ENCODE measurements at places on chromosomes 13 and 19.

DNA sequence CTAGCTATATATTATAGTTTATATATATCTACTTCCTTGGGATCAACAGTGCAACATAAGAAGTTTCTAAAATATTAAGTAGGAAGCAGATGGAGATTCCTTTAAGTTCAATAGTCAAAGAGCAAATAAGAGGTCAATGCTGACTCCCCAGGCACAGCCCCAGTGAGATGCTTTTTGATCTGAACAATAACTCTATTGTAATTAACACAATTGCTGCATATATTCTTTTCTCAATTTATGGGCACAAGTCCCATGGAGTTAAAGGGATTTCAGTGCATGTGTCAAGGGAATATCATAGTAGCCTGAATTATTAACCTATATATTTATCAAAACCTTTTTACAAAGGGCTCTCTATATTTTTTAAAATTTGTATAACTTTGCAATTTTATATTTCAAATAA lies 180.8 kb downstream of the SPRY2 start:
- no peak for DNase-seq

DNA sequence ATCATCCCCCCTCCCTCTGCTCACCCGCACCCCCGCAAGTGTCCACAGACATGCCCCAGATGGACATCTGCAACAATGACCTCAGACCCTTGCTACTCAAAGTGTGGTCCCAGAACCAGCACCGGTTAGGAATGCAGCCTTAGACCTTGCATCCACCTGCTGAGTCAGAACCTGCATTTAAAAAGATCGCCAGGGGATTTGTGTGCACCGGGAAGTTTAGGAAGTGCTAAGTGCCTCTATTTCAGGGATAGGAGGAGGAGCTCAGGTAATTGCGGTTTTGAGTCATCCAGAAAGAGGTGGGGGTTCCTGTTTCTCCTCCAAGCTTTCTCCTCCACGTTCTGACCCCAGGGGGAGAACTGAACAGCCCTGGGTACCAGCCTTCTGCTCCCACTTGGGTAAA lies 46.2 kb downstream of the CACNA1A start:
- no peak for DNase-seq

GRCh38 chr19:12723641-12724426 lies at the start of gene TNPO2:
Gene TNPO2 (minus strand): TSS chr19:12723932. CDS start chr19:12720977, 2,955 bp downstream.
- DNase-seq: peak; percentile 59

GRCh38 chr13:94394723-94395122 lies 84.8 kb downstream of the DCT start:
- no peak for DNase-seq

DNA sequence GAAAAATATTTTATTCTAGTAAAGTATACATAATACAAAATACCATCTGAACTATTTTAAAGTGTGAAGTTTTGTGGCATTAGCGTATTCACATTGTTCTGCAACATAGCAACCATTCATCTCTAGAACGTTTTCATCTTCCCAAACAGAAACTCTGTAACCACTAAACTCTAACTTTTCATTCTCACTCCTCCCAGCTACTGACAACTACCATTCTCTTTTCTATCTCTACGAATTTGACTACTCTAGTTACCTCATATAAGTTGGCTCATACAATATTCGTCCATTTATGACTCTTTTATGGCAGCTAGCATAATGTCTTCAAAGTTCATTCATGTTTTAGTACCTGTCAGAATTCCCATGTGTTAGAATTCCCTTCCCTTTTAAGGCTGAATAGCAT lies 150.5 kb upstream of the MIR17HG start:
- no peak for DNase-seq

DNA sequence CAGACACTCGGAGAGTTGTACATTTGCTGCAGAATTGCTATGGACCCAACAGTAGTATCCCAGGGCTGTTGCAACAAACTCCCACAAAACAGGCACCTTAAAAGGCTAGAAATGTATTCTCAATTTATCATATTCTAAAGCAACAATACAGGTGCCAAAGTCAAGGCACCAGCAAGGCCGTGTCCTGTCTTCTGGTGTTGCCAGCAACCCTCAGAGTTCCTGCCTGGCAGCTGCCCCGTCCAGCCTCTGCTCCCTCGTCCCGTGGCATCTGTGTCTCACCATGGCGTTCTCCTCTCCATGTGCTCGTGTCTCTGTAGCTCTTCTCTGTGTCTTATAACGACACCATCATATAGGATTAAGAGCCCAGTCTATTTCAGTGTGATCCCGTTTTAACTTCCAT lies 67.7 kb upstream of the ARGLU1 start:
- no peak for DNase-seq

DNA sequence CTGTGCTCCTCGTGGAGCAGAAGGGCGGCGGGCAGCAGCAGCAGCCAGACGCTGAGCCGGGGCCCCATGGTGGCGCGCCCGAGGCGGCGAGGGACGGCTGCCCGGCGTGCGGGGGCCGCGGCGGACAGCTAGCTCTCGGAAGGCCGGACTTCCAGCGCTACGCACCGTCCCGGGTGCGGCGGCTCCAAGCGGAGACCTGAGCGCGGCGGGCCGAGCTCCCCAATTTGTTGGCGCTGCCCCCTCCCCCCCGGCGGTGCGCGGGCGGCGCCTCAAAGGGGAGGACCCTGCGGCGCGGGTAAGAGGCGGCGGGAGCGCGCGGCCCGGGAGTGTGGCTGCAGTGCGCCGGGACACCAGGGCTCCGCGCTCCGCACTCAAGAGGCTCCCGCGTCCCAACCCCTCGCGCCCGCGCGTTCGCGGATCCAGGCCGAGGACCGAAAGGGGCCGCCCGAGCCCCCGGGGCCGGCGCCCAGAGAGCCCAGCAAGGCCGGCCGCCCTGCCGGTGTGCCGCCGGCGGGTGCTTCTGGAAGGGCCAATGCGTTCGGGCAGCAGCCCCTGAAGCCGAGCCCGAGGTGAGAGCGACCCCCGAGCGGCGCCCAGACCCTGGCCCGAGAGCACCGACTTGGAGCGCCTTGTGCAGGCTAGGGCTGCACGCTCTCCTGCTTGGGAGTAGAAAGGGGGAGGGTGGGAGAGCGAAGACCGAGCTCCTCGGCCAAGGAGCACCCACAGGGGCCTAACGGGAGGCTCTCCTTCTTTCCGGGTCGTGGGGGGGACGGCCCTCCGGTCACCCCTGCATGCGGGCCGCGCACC lies at the start of the genes COL4A1 and COL4A2:
Gene COL4A1, minus strand, starts transcription at position 198 of the 807 bp plus-strand sequence. Its CDS starts 130 bp downstream, at position 68.
Gene COL4A2, plus strand, starts transcription at position 325 of the 807 bp plus-strand sequence. CDS start 620 bp downstream, outside the sequence.
- DNase-seq: no peak

- DNase-seq: no peak
Measured at GRCh38 chr19:13299838-13300237, 149.6 kb downstream of the IER2 start.

DNA sequence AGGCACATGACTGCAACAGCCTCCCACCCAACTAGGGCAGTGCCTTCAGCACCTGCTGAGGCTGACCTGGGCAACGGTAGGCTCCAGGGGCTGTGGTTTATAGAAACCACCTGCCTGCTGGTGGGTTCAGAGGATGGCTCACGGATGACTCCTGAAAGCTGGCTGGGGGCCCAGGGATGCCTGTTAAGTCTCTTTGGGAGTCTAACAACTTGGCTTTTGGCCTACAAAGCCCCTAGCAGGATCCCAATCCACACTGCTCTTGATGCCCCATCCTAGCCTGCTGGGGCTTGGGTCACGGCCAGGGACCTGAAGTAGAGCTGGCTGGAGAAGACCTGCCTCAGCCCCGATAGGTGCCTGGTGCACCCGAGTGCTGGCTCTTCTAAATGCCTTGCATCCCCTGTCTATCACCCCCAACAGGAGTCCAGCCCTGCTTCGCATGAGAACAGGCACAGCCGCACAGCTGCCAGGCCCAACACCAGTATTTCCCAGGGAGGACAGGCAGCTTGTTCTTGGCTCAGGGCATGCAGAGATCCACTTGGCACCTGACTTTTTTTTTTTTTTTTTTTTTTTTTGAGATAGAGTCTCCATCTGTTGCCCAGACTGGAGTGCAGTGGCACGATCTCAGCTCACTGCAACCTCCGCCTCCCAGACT lies 9.1 kb upstream of the EPHX3 start:
- DNase-seq: no peak

DNA sequence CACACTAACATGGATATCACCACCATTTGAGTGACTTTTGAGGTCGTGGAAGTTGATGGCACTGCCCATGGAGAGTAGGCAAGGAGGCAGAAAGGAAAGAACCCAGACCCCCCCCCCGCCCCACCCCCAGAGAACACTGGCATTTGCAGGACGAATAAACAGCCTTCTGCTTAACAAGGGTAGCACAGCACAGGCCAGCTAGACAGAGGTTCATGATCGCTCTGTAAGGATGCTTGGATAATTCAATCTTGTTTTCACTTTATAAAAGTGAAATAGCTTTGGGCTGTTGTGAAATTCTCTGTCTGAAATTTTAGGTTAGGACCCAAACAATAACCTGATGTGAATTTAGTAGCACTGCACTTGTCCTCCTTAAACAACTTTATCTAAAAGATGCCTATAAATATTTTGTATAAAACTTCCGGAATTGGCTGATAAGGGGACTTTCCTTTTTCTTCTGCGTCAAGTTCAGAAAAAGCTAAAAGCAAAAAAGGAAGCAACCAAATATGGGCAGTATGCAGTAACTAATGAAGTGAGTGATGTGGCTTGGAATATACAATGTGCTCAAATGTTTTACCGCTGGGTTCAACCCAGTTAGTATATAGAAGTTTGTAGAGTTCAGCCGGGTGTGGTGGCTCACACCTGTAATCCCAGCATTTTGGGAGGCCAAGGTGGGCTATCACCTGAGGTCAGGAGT lies 163.7 kb downstream of the SHISA2 start:
- DNase-seq: no peak

DNA sequence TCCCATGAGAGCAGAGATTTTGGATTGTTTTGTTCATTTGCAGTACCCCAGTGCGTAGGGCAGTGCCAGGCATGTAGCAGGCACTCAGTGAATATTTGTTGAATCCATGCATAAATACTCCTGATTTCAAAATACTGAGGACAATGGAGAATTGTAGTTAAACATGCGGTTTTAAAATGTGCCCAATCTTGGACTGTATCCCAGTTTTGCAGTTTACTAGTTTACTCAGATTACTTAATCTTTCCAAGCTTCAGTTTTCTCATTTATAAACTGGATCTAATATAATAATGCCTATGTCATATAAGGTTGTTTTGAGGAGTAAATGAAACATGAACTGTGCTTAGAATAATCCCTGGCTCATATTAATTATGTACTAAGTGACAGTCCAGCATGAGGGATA lies 39.0 kb downstream of the RCBTB2 start:
- DNase-seq: no peak

DNA sequence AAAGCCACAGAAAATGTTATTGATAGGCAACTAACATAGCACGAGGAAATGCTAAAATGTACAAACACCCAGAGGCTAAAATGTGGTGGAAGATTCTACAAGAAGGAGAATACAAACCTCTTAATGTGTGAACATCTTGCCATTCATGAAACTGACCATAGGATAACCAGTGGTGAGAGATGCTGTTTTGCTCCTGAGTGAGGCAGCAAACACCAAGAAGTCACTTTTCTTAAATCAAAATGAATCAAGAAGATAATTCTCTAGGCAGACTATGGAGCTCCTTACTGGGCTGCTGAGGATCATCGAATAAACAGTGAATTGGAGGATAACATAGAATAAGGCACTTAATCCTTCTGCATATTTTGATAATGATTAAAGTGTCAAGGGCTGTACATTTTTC lies 375.4 kb upstream of the SLITRK6 start:
- no peak for DNase-seq

- DNase-seq: no peak
Measured at GRCh38 chr19:33697766-33698165, 76.0 kb downstream of the CHST8 start.

GRCh38 chr19:29724102-29724641 lies 9.1 kb upstream of the C19orf12 start:
- DNase-seq: no peak

- DNase-seq: no peak
Measured at GRCh38 chr13:53537586-53537985, 509.0 kb downstream of the OLFM4 start.

DNA sequence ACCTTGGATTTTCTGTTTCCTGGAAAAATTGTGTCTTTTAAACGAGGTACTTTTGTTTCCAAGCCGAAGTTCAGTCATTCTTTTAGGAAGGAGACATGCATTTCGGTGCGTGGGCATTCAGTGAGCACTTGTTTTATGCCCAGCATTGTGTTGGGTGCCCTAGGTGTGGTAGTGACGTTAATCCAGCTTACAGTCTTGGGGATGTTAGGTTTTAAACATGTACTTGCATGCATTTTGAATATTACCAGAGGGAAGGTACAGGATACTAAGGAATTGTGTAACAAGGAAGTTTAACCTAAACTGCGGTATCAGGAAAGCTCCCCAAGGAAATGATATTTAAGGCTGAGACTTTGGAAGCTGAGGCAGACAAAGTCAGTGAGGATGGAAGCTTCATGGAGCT lies 66.3 kb downstream of the ARHGAP35 start:
- no peak for DNase-seq

DNA sequence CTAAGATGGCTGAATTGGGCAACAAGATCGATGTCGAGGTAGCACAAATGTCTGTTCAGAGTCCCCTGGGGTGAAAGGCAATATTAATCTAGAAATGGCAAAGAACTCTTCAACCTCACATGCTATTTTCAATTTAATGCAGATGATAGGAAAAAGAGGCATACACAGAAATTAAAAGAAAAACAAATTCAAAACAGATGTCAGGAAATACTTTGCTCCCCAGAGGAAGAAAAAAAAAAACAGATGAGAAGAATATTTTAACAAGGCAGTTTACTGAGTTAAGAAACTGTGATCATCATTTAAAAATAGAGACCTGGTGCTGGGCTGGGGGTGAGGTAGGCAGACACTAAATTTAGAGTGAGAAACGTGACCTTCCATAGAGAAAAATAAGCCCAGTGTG lies 421.9 kb upstream of the ARGLU1 start:
- no peak for DNase-seq

DNA sequence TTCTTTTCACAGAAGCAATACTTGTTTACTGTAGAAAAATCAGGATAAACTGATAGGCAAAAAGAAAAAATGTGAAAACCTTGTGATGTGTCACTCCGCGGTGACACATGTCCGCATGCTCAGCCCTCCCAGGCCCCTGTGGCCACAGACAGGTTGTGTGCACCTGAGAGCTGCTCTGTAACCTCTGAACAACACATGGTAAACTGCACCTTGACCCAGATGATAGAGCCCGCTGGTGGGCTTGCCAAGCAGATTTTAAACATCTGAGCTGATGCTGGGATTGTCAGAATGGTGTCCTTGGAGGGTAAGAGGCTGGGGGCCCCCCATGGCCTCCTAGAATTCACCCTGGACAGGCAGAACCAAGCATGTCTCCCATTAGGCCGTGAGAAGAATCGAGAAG lies 33.8 kb downstream of the DHRS12 start:
- DNase-seq: no peak

GRCh38 chr13:106796280-106797047 lies 228.5 kb upstream of the ARGLU1 start:
- no peak for DNase-seq
